ENCODE measurements at places on chromosomes 2 and 18. TPM values are rescaled to one million over a fixed set of nuclear protein-coding genes. Genes with fewer than 3 reads are reported as not detected.

Gene STAT1
- polyA plus RNA-seq, result 89.2 TPM

DNA sequence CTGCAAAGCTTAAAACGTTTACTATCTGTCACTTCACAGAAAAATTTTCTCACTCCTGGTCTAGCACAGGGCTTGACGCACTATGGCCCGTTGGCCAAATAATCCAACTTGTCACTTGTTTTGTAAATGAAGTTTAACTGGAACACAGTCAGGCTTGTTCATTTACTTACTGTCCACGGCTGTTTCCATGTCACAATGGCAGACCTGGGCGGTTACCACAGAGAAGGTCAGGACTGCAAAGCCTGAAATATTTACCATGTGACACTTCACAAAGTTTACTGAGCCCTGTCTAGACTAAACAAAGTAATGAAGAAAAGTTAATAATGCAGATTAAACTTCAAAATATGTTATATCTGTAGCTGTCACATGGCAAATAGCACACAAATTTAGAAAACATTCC lies 273.0 kb upstream of the GYPC start:
- H3K36me3 ChIP-seq, result no peaks in the 10 kb centered on the region
- no peak overlapping the region for H3K4me3 ChIP-seq
- H3K27me3 ChIP-seq, result peaks cover 2% of the 10 kb centered on the region
- H3K4me1 ChIP-seq, result peaks cover 2% of the 10 kb centered on the region

- H3K4me1 ChIP-seq, result no peaks in the 10 kb centered on the region
- no peak overlapping the region for H3K27ac ChIP-seq
- no peak for DNase-seq
- H3K27me3 ChIP-seq, result no peaks in the 10 kb centered on the region
- no peak overlapping the region for H3K4me3 ChIP-seq
Observed at GRCh38 chr18:51668101-51668500, 470.6 kb upstream of the MEX3C start.

DNA sequence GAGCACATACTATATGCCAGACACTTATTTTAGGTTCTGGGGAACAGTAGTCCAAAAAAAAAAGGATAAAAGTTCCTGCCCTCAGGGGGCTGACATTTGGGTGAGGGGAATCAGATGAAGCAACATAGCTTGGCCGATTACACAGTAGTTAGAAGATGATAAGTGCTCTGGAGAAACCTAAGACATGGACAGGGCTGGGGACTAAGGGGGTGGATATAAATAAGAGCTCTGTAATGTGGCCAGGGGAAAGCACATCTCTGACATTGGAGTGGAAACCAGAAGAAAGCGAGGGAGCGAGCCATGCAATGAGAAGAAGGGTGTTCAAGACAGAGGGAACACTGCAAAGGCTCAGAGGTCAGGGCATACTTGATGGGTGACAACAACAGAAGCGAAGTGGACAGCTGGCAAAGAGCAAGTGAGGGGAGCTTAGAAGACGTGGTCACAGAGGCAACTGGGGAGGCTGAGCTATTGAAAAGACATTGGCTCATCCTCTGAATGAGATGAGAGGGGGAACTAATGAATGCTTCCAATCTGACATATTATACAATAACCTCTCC lies 11.4 kb downstream of the TMEM182 start:
- no peaks in the 10 kb centered on the region for H3K27me3 ChIP-seq
- no peak overlapping the region for H3K4me3 ChIP-seq
- no peaks in the 10 kb centered on the region for H3K4me1 ChIP-seq
- no peaks in the 10 kb centered on the region for H3K36me3 ChIP-seq
- no peak overlapping the region for H3K27ac ChIP-seq

DNA sequence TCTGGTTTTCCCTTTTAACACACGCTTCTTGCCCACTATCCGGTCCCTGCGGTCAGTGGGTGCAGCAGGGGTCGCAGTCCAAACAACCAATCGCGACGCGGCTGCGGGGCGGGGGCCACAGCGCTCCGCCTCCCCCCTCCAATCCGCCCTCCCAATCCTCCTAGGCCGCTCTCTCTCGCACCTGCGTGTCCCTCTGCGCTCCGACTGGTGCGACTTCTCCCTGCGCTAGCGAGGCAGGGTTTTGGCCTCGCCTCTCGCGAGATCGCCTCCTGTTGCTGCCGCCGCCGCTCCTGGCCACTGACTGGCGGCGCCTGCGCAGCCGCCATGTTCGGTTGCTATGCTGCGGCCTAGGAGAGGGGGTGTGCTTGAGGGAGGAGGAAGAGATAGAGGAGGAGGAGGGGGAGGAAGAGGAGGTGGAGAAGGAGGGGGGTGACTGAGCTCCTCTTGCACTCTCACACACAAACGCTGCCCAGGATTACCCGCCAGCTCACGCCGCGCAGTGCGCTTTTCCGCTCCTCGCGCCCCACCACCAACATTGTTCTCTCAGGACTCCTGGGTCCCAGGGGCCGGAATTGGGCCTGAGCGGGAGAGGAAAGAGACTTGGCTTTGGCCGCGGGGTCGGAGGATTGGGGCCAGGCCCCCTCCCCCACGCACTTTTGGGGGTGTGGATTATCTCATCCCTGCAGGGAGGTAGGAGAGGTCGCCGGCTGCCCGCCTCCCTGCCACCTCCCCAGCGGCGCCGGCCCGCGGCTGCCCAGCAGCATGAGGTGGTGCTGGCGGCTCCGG lies at the start of gene PTPN4:
Gene PTPN4 (plus strand): TSS at position 472 of the 786 bp plus-strand sequence. CDS start 49,932 bp downstream, outside the sequence.
- H3K27ac ChIP-seq, result peak within 1 kb of the TSS; percentile 94
- H3K36me3 ChIP-seq, result no peaks in the 10 kb centered on the region
- peak; percentile 96 for DNase-seq
- peaks cover 5% of the 10 kb centered on the region for H3K4me1 ChIP-seq
- peak within 1 kb of the TSS; percentile 81 for H3K4me3 ChIP-seq

- DNase-seq, result no peak
- H3K36me3 ChIP-seq, result no peaks in the 10 kb centered on the region
- no peaks in the 10 kb centered on the region for H3K27me3 ChIP-seq
- H3K4me3 ChIP-seq, result no peak overlapping the region
- no peak overlapping the region for H3K27ac ChIP-seq
- H3K4me1 ChIP-seq, result no peaks in the 10 kb centered on the region
Observed at GRCh38 chr2:195543902-195544894, 112.8 kb upstream of the SLC39A10 start.

DNA sequence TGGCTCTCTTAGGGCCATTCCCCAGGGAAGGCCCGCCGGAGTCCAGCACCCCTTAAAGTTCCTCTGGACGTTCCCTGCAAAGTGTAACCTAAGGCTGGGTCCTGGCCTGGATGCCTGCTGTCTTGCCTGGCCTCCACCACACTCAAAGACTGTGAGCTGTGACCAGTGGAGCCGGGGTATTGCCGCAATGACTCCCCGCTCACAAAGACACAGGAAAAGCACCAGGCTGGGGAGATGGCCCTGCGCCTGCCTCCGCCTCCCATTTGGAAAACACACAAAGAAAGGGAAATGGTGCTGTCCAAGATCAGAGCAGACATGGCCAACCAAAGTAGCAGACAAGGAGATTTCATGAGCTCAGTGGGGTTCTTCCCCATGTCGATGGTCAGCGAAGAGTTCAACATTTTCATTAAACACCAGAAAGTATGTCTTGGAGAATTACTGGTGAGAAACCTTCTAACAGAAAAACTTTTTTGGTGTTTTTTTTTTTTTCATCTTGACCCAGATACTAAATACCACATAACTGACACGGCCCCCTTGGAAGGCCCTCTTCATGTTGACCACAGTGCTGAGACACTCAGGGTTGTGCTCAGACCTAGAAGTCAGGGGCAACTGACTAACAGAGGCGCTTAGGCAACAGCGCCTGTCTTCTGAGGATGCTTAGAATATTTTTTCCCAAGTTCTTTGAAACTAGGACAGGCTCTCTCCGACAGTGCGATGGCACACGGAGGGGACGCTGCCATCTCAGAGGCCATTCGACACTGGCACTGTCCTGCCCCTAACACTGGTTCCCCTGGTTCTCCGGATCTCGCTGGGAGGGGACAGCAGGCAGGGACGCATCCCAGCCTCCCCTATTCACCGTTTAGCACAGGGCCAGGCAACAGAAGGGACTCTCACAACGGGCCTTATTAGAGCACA lies 226.4 kb upstream of the ID2 start:
- no peaks in the 10 kb centered on the region for H3K4me1 ChIP-seq
- H3K27me3 ChIP-seq, result no peaks in the 10 kb centered on the region
- no peaks in the 10 kb centered on the region for H3K36me3 ChIP-seq
- H3K27ac ChIP-seq, result no peak overlapping the region
- no peak for DNase-seq

All from ovary (tissue), 10 donors.